ENCODE measurements at places on chromosomes 13 and 19. TPM values are rescaled to one million over a fixed set of nuclear protein-coding genes. Genes with fewer than 3 reads are reported as not detected.

Gene REEP6
- 9.2 TPM for polyA plus RNA-seq

GRCh38 chr13:35871561-35871960 lies 259.6 kb downstream of the DCLK1 start:
- DNase-seq, result no peak

Gene NLRP5
- 2.7 TPM for polyA plus RNA-seq

Gene EXOC3L2
- 1.4 TPM for polyA plus RNA-seq

DNA sequence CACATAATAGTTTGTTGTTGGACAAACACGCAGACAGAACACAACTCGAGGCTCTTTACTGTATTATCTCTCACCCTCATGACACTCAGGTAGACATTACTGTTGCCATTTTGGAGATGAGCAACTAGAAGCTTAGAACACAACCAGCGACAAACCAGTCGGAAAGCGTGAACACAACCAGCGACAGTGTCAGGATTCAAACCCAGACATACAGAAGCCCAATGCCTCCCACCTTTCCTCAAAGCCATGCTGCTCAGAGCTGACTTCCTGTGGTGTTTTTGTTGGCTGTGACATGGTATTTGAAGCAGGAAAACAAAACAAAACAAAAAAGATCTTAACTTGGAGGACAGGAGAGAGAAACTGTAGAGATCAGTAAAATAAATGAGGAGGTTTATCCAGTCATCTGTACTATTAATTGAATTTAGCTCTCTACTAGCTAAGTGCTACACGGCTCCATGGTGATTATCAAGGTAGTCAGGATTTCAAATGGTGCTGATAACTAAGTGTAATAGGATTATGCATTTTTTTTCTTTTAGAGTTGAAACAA lies 92.1 kb downstream of the STARD13 start:
- DNase-seq, result no peak

GRCh38 chr19:13984875-13985741 lies 21.0 kb downstream of the RFX1 start:
- DNase-seq, result no peak

DNA sequence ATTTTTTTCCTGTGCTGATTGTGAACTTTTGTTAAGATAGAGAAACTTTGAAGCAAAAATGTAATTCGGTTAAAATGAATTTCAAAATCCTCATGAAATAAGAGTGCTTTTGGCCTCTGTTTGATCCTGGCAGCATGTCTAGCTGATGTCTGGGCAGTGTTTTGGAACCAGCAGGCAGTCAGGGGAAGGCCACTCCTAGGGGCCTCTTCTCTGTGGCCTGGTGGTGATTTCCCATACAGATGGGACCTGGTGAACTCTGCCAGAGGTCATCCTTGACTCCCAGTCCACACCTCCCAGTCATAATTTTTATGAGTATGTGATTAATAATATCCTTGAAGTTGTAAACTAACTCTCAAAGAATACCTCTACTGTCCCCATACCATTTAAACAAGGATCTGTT lies 226.6 kb downstream of the PCCA start:
- DNase-seq, result no peak

Gene TMEM145
- polyA plus RNA-seq, result not detected

Gene PRR20E
- polyA plus RNA-seq, result not detected

DNA sequence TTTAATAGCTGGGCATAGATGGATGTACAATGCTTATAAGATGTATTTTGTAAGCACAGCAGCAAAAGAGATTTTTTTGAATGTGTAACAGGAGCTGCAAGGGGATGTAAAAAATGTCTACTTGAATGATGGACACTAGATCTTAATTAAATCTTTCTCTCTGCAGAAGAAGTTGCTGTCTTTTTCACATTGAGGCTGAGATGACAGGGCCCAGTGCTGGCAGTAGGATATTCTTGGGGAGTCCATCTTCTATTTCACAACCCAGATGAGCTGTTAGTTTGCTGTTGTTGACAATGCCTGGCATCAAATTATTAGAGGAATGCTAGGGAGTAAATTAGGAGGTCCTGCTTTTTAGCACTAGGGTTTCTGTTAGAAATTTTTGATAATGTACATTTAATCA lies 698.7 kb downstream of the SLITRK5 start:
- no peak for DNase-seq

DNA sequence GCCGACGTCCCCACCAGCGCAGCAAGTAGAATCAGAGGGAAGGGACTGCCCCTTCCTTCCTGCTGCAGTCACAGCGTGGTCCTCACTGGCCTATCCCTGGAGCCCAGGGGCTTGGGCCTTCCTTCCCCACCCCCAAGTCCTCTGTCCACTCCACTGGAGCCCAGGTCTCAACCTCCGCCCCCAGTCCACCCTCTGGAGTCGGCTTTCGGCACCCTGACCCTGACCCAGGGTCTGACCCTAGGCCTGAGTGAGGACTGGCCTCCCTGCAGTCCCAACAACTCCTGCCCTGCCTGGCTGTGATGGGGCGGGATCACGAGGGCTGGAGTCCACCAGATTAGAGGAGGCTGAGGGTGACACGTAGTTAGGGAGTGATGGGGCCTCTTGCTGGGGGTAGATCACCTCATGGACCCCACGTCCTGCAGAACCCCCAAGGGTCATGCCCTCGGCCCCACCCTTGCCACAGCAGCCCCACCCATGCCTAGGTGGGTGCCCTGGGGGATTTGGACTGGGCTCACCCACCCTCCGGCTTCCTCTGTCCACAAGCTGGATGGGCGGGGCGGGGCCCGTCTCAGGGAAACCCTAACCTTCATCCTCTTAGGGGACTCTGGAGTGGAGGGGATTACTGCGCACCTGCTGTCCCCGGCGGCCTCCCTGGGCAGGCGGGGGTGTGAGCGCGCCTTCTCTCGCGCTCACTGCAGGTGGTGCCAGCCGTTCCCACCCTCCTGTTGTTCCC lies 3.8 kb downstream of the RAX2 start:
- DNase-seq, result no peak

DNA sequence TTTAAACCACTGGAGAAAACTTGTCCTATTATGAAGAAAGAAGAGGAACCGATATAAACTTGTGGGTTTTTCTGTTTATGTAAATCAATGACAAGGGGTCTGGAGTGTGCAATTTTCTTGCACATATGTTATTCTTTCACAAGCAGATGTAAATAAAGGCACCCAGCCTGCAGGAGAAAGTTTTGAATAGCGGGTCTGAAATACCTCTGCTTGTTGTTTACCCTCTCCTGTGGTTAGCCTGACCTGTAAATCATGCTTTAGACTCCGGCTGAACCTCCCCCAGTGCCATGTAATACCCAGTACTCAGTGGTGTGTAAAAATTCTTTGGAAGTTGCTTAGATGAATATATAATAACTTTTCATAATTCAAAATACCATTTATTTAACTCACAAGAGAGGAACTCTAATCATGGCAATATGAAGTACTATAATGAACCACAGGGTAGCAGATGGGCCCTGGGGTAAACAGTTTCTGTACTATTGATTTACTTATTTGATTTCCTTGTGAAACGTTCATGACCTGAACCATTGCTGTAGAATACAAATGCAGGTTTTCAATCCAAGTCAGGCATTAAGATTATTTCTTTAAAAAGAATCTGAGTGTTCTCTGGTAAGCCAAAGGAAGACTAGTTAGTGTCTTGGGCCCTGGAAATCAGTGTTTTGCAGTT lies 245.1 kb downstream of the LMO7 start:
- DNase-seq, result no peak

DNA sequence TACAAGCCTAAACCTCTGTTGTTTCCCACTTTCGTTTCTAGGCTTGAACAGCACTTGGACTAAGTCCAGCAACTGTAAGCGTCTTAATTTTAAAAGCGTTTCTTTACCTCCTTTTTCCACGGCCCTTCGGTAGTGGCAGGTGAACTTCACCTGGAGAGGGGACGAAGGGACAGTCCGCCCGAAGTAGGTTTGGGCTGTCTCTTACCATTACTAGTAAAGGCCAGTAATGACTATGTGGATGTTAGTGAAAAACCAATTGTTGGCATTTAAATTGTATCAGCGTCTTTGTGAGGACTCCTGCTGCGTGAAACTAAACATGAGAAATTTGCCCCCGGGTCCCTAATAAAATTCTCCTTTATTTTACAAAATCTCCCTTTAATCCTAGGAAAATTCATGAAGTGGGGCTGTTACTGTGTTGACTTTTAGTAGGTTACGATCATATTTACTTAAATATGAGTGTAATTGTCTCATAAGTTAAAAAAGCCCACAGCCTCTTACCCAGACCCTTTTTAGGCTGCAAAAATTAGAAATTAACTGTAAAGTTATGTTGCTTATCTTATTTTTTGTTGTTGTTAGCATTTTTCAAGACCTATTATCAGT lies 983 bp downstream of the ITM2B start:
- DNase-seq, result peak; percentile 40

DNA sequence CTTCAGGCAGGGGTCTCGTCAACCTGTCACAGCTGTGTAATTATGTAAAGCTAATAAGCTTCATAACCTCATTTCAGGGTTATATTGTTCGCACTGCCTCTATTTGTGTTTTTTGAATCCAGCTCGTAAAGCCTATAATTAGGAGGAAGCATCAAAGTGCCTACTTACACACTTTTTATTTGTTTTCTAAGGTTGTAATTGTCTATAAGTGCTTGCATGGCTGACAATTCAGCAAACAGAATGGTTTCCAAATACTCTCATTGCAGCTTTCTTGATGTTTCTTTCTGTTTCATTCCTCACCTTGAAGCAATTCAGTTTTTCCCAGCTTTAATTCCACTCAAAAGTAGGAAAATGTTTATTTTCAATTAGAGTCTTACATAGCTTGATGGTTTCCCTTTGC lies 336.3 kb downstream of the HS6ST3 start:
- no peak for DNase-seq

- peak; percentile 58 for DNase-seq
These were observed 1.5 kb downstream of the GPC6 start for GRCh38 chr13:93227878-93228642.

Gene TEX101
- not detected for polyA plus RNA-seq

Gene TBXA2R
- polyA plus RNA-seq, result 1.5 TPM

GRCh38 chr19:16266586-16266942 lies 58.1 kb upstream of the KLF2 start:
- DNase-seq, result no peak

- no peak for DNase-seq
These were observed 138.2 kb downstream of the SLC7A1 start for GRCh38 chr13:29457299-29457698.

- DNase-seq, result peak; percentile 57
These were observed 7.5 kb downstream of the IL4I1 start for GRCh38 chr19:49889038-49889686.

DNA sequence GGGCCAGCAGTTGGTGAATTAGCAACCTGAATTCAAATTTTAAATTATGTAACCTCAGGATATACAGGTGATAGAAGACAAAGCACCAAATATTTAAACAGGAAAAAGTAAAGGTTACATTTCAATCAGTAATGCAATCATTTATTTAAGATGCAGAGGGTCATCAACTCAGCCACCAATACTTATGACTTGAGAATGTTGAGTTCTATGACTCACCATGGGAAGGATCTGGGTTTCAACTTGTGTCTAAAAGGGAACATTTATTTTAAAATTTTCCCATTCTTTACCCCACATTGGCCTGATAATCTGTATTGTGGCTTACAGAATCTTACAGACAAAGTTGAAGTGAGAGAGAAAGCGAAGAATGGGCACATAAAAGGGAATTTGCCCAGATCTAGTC lies 418.0 kb downstream of the NDFIP2 start:
- no peak for DNase-seq

GRCh38 chr19:28171983-28172382 lies 1041.0 kb downstream of the UQCRFS1 start:
- DNase-seq, result no peak

GRCh38 chr13:111361873-111362648 lies 41.6 kb downstream of the TEX29 start:
- no peak for DNase-seq

Gene CLIP3
- polyA plus RNA-seq, result 91.3 TPM

Gene C1QTNF9B
- 0.11 TPM for polyA plus RNA-seq

Gene CAPN12
- polyA plus RNA-seq, result 0.22 TPM

DNA sequence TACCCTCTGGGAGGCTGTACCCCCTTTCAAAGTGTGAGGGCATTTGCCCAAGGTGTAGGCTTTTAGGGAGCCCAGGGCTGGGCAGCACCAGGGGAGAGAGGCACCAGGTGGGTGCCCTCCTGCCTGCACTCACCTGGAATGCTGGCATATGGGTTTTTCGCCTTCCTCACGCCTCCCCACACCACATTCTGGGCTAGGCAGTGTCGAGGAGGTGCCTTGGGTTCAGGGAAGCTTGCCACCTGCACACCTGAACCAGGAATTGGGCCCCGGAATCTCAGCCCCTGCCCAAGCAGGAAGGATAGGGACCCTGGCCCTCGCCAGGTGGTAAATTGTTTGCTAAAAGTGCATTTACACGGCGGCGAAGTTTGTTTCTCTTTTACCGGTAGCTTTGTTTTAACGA lies 5.1 kb upstream of the TSHZ3 start:
- DNase-seq, result no peak

GRCh38 chr13:94657167-94657566 lies 55.2 kb downstream of the SOX21 start:
- no peak for DNase-seq

Gene ZNF682
- polyA plus RNA-seq, result 3.6 TPM
